Motor neuron (in vitro differentiated cells): ENCODE measurements at places on chromosomes 16 and 17.
A peak's percentile ranks its signal among the peaks of the same experiment; 100 is the strongest.

GRCh38 chr16:89149386-89149785 lies 22.2 kb upstream of the CDH15 start:
- ATAC-seq: no peak

- no peak for ATAC-seq
Measured at GRCh38 chr16:56628486-56629350, 3.1 kb downstream of the MT1E start.

GRCh38 chr16:89473791-89474414 lies 16.5 kb downstream of the ANKRD11 start:
- no peak for ATAC-seq

DNA sequence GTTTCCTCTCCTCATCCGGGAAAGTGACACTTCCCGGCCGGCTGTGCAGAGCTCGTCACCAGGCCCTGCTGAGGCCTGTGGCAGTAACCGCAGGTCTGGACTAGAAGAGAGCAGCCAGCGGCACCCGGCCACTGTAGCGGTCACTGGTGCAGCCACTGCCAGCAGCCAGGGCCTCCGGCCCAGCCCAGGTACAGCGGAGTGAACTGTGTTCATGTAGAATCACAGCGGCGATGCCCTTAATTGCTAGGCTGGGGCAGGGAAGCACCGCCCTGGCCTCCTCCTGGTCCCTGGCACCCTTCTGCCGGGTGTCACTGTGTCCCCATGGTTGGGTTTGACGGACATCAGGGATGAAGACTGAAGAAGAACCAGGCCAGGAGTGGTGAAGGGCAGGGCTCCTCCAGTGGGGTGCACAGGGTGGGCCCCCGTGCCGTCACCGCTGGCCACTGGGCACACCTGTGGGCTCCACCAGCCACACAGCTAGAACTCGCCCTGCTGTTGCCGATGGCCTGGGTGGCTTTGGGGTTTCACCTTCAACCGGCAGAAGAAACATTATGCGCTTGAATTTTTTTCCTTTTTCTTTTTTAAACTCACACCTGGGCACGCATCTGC lies 165.2 kb upstream of the CHMP6 start:
- ATAC-seq: no peak

GRCh38 chr17:1220346-1220745 lies 40.6 kb upstream of the ABR start:
- ATAC-seq: no peak

GRCh38 chr17:37742762-37743611 lies 1.9 kb downstream of the HNF1B start:
- peak; percentile 20 for ATAC-seq

DNA sequence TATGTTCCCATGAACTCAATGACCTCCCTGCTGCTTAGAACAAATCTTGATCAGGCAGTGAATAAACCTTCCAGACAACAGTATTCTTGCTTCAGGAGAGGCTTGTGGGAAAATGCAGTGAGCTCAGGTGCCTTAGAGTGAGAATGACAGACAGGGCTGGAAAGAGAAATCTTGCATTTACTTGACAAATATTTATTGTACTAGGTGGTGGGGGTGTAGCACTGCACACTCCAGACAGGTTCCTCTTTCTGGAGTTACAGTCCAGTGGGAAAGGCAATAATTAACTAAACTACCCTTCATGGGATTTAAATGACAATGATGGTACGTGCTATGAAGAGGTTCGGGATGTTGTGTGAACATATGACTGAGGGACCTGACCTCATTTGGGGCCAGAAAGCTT lies 182.9 kb downstream of the SHISA9 start:
- ATAC-seq: no peak

DNA sequence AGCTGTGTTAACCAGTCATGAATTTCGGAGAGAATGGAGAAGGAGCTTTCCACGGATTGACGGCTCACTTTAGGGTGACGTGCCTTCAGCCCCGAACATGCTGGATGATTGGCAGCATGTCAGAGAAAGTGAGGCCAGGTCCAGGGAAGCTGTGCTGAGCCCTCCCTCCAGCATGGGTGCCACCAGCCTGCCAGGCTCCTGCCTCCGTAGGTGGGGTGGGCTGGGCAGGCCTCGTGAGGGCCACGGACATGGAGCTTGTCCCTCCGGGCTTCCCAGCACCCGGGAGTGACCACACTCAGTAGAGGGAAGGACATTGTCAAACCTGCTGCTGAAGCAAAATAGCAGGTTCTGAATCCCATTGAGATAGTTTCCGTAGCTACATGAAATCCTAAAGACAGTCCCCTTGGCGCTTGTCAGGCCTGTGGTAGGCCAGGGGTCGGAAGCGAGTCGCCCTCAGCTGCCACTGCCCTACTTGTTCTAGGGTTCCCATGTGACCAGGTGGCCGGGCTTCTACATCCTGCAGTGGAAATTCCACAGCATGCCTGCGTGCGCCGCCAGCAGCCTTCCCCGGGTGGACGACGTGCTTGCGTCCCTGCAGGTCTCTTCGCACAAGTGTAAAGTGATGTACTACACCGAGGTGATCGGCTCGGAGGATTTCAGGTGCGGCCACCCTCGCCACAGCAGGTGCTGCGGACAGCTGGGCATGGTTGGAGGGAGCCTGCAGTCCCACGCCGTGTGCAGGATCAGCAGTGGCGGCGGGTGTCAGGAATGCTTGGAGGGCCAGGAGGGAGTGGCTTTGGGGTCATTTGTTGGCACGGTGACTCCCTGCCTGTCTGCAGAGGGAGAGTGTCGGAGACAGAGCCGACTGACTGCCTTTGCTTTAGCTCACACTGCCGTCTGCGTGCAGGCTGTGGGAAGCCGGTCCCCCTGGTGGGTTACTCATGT lies 72.3 kb downstream of the SEC14L1 start:
- ATAC-seq: no peak

GRCh38 chr17:57747221-57748017 lies 2.3 kb upstream of the CCDC182 start:
- ATAC-seq: peak; percentile 63

DNA sequence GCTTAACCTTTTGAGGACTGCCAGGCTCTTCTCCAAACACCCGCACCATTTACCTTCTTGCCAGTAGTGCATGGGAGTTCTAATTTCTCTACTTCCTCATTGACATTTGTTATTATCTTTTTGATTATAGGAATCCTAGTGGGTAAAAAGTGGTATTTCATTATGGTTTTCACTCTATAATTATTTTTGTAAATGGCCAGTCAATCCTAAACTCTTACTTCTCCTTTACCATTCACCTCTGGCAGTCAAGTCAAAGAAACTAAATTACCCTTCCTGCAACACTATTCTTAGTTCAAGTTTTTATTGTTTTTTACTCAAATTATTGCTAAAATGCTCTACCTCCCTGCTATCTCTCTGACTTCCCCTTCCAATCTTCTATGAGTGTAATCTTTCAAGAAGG lies 29.8 kb upstream of the ANKFY1 start:
- no peak for ATAC-seq

DNA sequence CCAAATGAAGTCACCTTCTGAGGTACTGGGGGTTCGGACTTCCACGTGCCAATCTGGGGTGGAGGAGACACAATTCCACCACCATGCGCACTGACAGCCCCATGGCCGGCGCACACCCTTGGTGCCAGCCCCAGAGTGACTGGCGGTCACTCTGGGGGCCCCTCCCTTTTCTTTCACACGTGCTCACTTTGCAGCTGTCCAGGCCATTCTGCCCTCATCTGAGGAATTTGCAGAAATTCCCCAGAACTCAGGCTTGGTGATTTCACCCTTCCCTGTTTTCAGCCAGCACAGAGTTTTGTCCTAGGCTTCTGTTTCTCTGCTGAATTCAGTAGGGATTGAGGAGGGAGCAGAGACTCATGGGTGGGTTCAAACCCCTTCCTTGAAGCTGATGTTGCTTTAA lies 54.8 kb downstream of the CDRT4 start:
- no peak for ATAC-seq

- ATAC-seq: no peak
Measured at GRCh38 chr17:19312406-19312805, 50.1 kb downstream of the B9D1 start.

DNA sequence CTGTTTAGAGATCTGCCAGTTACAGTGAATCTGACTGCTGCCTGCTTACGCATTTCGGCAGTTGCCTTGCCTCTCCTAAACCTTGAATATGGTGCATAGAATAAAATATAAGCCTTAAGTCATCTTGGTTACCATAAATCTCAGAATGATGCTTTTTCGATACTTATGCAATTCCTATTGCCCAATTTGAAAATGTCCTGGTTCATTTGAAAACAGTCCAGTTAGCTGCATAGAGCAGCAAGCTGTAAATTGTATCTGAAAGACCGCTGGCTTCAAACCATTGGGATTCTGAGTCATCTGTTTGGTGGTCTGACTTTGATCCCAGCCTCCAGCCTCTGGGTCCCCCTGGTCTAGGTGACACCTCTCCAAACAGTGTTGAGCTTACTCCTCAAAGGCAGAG lies 2.7 kb upstream of the PRKCA start:
- no peak for ATAC-seq

DNA sequence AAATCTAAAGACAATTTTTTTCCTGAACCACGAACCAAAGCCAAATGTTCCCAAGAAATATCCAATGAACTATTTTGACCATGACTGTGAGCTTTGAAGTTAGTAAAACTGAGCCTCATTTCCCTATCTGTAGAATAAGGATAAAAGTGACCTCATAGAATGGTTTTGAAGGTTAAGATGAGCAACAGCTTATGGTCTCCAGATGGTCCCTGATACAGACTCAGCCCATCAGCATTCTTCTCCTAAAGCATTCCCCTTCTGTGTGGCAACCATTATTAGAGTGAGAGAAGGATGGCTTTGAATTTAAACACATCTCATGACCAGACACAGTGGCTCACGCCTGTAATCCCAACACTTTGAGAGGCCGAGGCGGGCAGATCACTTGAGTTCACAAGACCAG lies 70.1 kb downstream of the COPRS start:
- ATAC-seq: no peak

DNA sequence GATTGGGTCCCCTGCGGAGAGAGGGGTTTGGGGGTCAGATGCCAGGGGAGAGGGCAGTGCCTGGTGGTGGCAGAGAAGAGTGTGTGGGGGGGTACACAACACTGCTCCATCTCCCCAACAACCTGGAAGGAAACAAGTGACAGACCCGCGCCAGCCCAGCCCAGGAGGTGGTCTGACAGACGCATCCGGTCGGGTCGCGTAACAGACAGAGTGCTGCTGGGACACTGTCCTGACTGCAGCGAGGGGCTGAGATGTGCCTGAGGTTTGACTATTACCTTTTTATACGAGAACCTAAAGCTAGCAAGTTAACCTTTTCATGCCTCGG lies 16.2 kb downstream of the UNC13D start:
- no peak for ATAC-seq

DNA sequence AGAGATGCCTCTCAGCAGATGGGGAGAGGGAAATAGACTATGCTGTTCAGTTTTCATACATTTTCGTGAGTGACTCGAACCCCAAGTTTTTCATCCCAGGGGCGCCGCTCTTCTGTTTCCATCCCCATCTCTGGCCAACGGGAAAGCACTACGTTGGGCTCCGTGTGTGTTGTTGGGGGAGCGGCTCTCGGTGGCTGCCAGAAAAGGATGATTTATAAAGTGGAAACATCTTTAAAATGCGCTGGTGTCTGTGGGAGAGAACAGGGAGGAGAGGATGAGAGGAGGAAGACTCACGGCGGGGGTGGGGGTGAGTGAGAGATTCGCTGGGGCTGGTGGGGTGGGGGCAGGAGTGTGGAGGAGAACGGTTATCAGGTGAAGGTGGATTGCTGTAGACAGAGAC lies 5.8 kb downstream of the TBX4 start:
- ATAC-seq: no peak

DNA sequence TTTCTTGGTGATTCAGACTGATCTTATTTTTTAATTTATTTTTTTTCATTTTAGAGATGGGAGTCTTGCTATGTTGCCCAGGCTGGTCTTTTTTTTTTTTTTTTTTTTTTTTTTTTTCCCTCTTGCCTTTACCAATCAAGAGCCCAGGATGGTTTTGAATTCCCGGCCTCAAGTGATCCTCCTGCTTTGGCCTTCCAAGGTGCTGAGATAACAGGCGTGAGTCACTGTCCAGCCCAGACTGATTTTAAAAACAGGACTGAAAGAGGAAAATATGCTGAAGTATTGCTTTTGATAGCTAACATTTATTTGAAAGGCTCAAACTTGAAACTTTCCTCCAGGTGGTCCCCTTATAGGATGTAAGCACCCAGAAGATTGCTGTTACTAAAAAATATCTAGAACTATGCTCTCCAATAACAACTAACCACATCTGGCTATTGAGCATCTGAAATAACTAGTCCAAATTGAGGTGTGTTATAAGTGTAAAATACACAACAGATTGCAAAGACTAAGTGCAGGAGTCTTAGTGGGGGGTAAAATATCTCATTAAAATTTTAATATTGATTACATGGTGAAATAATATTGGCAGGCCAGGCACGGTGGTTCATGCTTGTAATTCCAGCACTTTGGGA lies 15.8 kb upstream of the BRIP1 start:
- ATAC-seq: no peak

DNA sequence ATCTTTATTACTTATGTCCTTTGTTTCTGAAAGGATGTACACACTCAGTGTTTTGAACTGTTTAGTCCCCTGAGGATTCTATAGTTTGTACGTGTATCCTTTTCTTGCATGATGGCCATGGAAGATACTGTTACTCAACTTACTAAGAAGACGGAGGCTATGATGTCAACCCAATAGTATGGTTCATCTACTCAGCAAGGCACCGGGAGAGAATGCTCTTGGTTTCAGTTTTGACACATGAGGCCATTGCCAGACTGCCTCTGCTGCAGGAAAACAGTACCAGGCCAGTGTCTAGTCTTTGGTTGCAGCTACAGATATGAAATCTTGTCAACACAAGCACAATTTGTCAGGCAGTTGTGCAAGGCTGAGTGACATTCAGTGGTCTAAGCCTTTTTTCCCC lies 134.5 kb downstream of the MRTFB start:
- no peak for ATAC-seq

DNA sequence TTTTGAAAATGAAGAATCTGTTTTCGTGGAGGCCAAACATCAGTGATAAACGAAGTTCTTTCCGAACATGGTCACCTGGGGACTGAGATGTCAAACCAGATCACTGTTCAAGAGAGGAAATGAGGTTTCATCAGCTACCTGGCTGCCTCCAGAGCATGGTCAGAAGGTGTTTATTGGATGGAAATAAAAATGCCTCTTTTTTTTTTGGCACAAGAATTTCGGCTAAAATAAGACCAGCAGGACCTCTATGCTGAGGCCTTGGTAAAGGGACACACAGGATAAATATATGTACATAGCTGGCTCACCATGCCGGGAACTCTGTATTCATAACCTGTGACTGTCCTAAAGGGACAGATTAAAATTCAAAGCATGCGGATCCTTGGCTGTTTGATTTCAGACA lies 135.3 kb downstream of the UTP18 start:
- ATAC-seq: no peak
